Fibroblast of lung (primary cell): ENCODE measurements at places on chromosomes 5 and 9. TPM values are rescaled to one million over a fixed set of nuclear protein-coding genes. Genes with fewer than 3 reads are reported as not detected.

RANBP17 gene
- 3.1 and 4.3 TPM in 2 replicates for polyA plus RNA-seq

PLAC8L1 gene
- not detected in 2 replicates for polyA plus RNA-seq

TRIM7 gene
- polyA plus RNA-seq = 4.7 and 6.9 TPM in 2 replicates

FOXD4L3 gene
- polyA plus RNA-seq = not detected in 2 replicates

LCN15 gene
- not detected in 2 replicates for polyA plus RNA-seq

OTP gene
- not detected in 2 replicates for polyA plus RNA-seq

ZNG1F gene
- 5.0 and 5.4 TPM in 2 replicates for polyA plus RNA-seq

PHF24 gene
- not detected in 2 replicates for polyA plus RNA-seq

C5orf58 gene
- polyA plus RNA-seq = not detected in 2 replicates

TMEM252 gene
- polyA plus RNA-seq = not detected in 2 replicates
